ENCODE measurements at places on chromosomes 11 and 22.

DNA sequence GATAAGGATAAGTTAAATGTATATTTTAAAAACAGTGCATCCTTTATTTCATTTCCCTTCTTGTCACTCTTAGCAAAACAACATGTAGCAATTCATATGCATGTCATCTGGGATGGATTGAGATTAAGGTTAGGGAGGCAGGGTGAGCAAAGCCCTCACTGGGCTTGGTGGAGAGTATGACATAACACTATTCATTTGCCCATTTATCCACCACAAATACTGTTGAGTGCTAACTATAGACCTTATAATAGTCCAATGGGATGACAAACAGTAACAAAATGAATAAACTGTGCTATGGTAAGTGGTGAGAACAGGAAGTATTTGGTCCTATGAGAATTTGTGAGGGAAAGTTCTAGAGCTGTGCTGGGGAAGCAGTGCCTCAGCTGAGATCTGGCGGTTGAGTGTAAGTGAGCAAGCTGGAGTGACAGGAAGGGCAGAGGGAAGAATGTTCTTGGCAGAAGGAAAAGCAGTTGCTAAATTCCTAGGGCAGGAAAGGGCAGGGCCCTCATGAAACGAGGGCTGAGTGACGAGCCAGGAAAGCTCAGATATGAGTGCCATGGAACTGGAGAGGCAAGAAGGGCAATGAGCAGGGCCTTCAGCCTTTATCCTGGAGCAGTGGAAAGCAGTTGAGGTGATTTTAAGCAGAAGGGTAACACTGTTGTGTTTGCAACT is 6.7 kb downstream of the HSD17B12 start:
- peaks cover 48% of the 10 kb centered on the region for H3K36me3 ChIP-seq
- no peak for DNase-seq
- H3K4me3 ChIP-seq: no peak overlapping the region

DNA sequence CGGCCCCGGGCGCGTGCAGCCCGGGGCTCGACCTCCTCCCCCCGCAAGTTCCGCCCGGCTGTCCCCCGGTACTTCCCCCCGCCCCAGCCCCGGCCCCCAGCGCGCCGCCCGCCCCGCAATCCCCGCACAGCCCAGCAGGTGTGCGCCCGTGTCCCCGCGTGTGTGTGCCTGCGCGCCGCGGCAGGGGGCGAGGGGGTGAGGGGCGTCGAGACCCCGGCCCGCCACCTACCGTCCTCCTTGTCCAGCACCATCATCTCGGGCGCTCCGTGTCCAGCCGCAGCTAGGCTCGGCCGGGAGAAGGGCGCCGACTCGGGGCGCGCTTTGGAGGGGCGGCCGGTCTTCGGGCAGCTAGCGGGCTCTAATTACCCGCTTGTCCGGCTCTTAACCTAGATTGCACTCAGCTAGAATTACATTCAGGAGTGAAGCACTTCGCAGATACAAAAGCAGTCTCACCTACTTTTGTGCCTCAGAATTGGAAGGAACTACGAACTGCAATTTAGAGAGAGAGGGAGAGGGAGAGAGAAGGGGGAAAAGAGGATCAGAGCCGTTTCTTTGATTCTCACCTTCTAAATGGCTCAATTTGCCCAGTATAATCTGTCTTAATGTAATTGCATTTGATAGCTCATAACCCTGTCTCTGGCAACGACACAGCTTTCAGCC is 439 bp downstream of the LMO1 start:
- DNase-seq: no peak
- no peaks in the 10 kb centered on the region for H3K36me3 ChIP-seq
- peaks cover 68% of the 10 kb centered on the region for H3K27me3 ChIP-seq
- H3K4me1 ChIP-seq: peaks cover 10% of the 10 kb centered on the region
- no peak overlapping the region for H3K27ac ChIP-seq

DNA sequence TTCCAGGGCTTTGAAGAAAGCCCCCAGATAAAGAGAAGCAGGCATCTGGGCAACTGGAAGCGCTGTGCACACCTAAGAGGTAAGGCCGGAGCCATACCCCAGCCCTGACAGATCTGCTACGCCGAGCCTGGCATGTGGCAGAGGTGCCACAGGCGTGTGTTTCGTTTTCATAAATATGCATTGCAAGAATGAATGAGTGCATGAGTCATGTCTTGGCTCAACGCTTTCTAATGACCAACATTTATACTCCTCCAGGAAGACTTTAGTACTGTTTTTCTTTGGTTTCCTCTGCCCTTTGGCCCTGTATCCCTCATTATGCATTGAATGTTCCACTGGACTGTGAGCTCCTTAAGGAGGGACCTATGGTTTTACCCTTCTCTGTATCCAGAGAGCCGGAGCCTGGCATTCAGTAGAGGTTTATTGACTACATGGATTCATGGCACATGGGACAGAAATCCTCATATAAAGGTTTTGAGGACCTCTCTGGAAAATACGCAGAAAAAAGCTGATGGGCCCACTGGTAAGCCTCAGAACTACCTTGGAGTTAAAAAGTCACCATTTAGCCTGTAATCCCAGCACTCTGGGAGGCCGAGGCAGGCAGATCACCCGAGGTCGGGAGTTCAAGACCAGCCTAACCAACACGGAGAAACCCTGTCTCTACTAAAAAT is 38.9 kb upstream of the CSNK2A3 start:
- H3K4me3 ChIP-seq: no peak overlapping the region
- no peaks in the 10 kb centered on the region for H3K36me3 ChIP-seq
- no peak overlapping the region for H3K27ac ChIP-seq
- H3K4me1 ChIP-seq: no peaks in the 10 kb centered on the region
- no peaks in the 10 kb centered on the region for H3K27me3 ChIP-seq
- no peak for DNase-seq

GRCh38 chr22:49302150-49302460 is 525.6 kb downstream of the BRD1 start:
- no peaks in the 10 kb centered on the region for H3K36me3 ChIP-seq
- DNase-seq: peak; percentile 3
- no peak overlapping the region for H3K4me3 ChIP-seq

DNA sequence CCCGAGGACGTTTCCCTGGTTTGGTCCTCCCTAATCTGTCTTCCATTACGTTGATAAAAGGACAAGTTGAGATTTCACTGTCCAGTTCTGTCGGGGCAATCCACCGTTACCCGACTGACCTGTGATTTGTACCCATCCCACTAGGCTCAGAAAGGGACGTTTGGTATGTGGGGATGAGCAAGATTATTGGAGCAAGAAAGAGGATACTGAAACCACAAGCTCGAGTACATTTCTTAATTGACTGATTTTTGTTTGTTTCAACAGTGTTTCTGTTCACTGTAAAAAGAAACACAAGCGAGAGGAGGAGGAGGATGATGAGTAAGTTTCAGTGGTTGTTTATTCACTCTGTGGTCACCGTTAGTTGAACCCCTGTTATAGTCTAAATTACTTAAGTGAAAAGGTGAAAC is 969 bp downstream of the CCDC117 start:
- H3K27ac ChIP-seq: peak overlapping the region; percentile 97
- H3K4me3 ChIP-seq: peak overlapping the region; percentile 96
- peaks cover 3% of the 10 kb centered on the region for H3K27me3 ChIP-seq
- peaks cover 36% of the 10 kb centered on the region for H3K36me3 ChIP-seq
- DNase-seq: no peak
- peaks cover 24% of the 10 kb centered on the region for H3K4me1 ChIP-seq

GRCh38 chr11:70531281-70532065 is 133.1 kb downstream of the CTTN start:
- H3K27ac ChIP-seq: no peak overlapping the region
- no peaks in the 10 kb centered on the region for H3K27me3 ChIP-seq
- no peaks in the 10 kb centered on the region for H3K36me3 ChIP-seq
- no peak overlapping the region for H3K4me3 ChIP-seq

Measured in activated CD4-positive, alpha-beta memory T cell treated with anti-CD3 and anti-CD28 coated beads, Interleukin-2, amount 10 ng/mL, durations not matched to agents 7 days and 5 days (primary cell).